ENCODE measurements at places on chromosomes 5 and 9.

GRCh38 chr5:65539827-65540226 lies 23.1 kb downstream of the CENPK start:
- DNase-seq = no peak

DNA sequence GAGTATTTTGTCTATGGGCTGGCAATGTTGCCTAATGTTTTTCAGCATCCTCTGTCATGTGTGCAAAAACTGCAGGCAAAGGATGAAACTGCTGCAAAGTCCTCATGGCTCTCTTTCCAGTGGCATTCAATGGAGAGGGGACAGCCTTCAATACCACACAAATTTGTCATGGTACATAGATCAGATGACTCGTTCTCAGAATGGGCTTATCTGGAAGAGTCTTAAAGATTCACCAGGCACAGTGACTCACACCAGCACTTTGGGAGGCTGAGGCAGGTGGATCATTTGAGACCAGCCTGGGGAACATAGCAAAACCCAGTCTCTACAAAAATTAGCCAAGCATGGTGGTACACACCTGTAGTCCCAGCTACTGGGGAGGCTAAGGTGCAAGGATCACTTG lies 5.3 kb downstream of the CDKN2AIPNL start:
- DNase-seq = no peak

DNA sequence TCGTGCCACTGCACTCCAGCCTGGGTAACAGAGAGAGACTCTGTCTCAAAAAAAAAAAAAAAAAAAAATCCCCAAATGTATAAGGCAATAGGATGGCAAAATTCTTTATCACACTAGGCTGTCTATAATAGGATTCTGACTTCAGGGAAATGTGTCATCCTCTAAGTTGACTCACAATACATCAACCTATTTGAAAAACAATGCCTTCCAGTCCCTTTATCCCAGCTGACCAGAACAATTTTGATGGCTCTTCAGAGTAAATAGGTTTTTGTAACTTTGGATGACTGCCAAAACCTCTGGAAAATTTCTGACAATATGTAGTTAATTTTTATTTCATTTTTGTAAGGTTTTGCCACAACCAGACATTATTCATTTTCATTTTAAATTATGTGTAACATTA lies 184.1 kb downstream of the CCDC192 start:
- DNase-seq = no peak

- no peak for DNase-seq
Observed at GRCh38 chr5:89996890-89997289, 412.7 kb downstream of the CETN3 start.

GRCh38 chr9:92525306-92525705 lies 10.5 kb downstream of the ECM2 start:
- DNase-seq = no peak

GRCh38 chr5:105954341-105954740 lies 1716.4 kb downstream of the EFNA5 start:
- DNase-seq = no peak

DNA sequence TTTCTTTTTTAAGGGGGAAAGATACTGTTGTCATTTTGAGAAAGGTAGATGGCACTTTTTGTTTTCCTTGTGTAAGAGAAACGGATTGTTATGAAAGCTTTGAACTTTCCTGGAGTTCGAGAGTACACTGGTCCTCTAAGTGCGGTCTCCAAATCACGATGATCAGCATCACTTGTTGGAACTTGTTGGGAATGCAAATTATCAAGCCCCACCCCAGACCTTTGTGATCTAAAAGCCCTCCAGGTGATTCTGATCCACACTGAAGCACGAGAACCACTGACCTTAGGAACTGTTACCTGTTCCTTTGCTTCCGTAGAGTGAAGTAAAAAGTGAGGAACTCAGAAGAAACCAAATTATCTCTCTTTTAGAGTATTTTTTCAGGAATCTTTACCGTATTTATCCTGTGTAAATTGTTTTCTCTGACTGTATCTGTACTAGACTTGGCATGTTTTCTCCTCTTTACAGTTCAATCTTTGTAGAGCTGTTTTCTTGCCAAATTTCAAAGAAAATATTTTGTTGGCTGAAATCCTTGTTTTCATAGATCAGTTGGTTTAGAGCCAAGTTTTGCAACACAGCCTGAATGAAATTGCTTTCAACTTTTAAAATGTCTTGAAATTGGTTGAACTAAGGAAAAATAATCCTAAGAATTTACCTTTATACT lies 4.0 kb downstream of the MAT2B start:
- DNase-seq = no peak

- no peak for DNase-seq
Observed at GRCh38 chr5:109291090-109291489, 118.7 kb downstream of the PJA2 start.

- DNase-seq = no peak
Observed at GRCh38 chr5:172944741-172945140, 14.5 kb upstream of the RPL26L1 start.

- no peak for DNase-seq
Observed at GRCh38 chr9:2298217-2298616, 283.1 kb downstream of the SMARCA2 start.

- no peak for DNase-seq
Observed at GRCh38 chr5:33322632-33323031, 118.1 kb upstream of the TARS1 start.

DNA sequence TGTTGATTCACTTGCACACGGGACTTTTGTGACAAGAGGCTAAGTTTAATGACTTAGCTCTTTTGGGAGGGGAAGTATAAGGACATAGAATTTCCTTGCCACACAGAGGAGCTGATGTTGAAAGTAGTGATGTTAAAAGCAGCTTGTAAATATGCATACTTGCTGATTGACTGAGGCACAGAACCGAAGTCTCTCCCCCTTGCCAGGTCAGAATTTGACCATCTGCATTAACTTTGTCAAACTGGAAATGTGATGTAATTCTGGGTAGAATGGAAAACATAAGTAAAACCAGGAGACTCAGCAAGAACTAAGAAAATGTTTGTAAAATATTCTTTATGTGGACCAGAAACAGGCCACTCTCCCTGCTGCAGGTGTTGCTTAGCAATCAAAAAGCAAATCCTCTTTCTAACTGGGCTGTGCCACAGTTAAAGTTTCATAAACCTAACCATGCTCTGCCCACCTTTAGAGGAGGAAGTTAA lies 284.2 kb downstream of the NR3C1 start:
- DNase-seq = no peak

DNA sequence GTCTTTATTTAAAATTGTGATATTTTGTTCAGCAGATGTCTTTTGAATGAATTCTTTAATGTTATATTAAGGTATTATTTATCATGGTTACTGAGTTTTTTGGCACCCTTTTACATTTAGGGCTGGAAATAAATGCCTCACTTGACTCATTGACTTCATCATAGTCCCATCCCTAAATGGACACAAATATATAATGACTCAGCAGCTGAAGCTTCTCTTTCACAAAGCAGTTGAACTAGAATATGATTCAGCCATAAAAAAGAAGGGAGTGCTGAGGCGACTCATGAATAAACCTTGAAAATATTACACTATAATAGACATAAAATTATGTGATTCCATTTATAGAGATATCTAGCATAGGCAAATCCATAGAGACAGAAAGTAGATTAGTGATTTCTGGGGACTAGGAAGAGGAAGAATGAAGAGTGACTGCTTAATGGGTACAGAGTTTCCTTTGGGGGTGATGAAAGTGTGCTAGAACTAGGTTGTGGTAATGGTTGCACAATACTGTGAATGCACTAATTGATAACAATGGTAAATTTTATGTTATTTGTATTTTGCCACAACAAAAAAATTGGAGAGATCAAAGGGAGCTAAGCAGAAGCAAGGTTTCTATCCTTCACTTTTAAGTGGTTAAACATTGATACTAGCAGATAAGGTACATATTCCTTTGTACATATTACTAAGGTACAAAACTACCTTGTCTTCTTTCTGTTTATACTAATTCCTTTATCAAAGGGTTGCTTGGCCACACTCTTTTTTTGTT lies 449.6 kb downstream of the NTRK2 start:
- DNase-seq = no peak

- DNase-seq = no peak
Observed at GRCh38 chr5:156191547-156191946, 135.4 kb upstream of the SGCD start.

GRCh38 chr9:35110327-35110761 lies 5.3 kb downstream of the ATOSB start:
- DNase-seq = no peak

GRCh38 chr5:157543825-157544622 lies 31.6 kb downstream of the ADAM19 start:
- DNase-seq = no peak

GRCh38 chr5:140345919-140346347 lies 470 bp downstream of the HBEGF start:
- DNase-seq = no peak

- DNase-seq = no peak
Observed at GRCh38 chr5:95620870-95621838, 1.3 kb downstream of the GPR150 start.

GRCh38 chr5:94810877-94811276 lies 192.4 kb downstream of the SLF1 start:
- DNase-seq = no peak

- DNase-seq = no peak
Observed at GRCh38 chr9:126636983-126637798, 23.5 kb downstream of the LMX1B start.

DNA sequence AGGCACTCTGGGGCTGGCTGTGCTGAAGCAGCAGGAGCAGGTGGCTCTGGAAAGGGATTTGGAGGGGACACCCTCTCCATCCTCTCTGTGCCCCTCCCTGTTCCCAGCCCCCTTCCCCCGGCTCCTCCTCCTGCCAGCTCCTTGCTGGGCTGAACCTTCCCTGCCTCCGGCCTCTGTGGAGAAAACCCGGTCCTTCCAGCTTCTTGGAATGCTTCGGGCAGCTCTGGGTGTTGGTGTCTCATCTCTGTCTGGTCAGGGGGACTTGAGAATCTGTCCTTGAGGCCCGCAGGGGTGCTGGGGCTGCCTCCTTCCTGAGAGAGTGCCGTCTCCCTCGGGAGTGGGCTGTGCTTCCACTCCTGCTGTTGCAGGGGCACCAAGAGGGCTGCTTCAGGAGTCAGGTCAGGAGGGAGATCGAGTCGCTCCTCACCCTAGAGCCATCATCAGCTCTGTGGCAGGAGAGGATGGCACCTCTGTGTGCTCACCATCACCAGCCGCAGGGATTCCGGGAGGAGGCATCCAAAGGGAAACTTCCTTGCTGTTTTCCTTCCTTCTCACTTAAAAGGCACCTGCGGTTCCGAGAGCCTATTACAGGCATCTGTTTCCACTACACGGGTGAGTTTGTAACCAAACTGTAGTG lies 30.6 kb downstream of the NDUFS6 start:
- DNase-seq = no peak

- no peak for DNase-seq
Observed at GRCh38 chr5:174324680-174325079, 279.2 kb downstream of the NSG2 start.

DNA sequence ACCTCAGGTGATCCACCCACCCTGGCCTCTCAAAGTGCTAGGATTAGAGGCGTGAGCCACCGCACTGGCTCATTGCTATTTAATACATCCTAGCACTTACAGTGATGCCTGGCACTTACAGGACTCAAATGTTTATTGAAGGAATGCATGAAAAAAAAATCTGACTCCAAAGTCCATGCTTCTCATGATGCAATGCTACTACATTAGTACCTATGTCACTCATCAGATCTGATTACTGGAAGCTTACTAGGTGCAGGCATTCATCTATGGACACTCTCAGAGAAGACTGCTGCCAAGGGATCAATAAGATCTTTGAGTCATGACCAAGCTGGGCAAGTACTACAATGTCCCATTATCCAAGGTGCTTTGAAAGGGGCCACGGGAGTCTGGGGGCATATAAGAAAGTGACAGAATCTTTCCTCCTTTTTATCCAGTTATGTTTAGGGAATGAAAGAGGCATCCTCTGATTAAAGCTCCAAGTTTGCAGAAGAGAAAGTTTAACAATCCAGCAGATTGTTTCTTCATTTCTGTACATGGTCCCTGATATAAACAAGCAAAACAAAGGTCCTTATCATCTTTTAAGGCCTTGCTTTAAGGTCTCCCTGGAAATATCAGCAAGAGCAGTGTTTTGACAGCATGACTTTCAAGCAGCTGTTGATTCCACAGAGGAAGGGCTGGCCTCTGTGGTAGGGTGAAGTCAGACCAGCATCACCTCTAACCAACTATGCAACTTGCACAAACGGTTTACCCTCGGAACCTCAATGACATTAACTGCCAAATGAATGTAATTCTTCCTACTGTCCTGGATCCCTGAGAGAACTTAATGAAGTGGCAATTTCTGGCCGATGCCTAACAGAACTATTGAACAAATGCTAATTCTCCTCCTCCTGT lies 35.9 kb downstream of the ARPC5L start:
- DNase-seq = no peak

GRCh38 chr5:160484678-160485077 lies 63.0 kb downstream of the PTTG1 start:
- no peak for DNase-seq

DNA sequence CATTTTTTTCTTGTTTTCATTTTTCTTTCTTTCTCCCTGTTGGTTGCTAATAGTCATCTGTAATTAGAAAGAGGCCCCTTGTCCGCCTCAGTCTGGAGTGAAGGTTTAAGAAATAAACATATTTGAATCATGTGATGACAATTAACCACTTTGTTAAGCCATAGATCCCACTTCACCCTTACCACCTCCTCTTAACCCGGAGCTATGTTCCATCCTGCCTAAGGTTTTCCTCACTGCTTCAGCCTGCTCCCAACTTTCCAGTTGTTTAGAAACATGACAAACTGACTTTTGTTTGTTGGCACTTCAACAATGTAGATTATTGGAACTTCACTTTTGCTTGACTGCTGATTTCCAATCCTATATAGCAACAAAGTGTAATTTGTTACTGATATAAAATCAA lies 37.4 kb upstream of the SSBP2 start:
- no peak for DNase-seq

DNA sequence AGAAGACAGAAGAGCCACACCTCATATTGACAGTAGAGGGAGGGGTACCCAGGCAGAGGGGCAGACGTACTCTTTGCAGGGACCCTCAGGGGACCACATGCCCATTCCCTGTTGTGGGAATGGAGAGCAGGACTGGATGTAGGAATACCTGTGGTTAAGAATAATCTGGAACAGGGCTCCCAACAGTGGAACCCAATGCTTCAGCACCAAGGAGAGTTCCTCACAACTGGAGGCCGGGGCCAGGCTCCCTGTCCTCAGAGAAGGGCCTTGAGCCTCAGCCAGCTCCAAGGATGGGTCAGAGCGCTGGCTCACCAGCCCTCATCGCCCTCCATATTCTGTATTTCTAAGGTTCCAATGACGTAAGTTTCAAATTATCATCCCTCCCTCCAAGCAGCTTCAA lies 7.4 kb upstream of the SHC3 start:
- DNase-seq = no peak

GRCh38 chr5:68217528-68217927 lies 2.0 kb downstream of the PIK3R1 start:
- no peak for DNase-seq

DNA sequence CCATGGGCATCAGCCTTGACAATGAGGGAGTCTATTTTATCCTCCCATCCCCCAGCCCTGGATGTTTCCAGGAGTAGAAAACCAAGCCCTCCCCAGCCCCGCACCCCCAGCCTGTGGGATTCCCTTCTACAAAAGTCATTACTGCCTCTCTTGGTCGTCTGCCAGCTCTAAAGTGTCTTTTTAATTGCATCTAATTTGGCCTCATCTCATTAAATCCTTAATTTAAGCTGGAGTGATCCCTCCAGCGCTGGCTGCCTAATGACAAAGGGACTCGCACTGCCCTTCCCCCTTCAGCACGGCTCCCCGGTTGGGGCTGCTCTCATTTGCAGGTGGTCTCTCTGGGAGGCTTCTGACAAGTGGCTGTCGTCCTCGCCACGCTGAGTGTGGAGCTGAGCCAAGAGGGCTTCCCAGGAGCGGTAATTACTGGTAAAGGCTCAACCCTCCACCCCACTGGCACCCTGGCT lies 107.9 kb upstream of the ALDH1B1 start:
- no peak for DNase-seq

- no peak for DNase-seq
Observed at GRCh38 chr5:37448941-37449340, 69.8 kb downstream of the WDR70 start.
